ENCODE measurements at places on chromosomes 5 and 9. TPM values are rescaled to one million over a fixed set of nuclear protein-coding genes. Genes with fewer than 3 reads are reported as not detected.

DNA sequence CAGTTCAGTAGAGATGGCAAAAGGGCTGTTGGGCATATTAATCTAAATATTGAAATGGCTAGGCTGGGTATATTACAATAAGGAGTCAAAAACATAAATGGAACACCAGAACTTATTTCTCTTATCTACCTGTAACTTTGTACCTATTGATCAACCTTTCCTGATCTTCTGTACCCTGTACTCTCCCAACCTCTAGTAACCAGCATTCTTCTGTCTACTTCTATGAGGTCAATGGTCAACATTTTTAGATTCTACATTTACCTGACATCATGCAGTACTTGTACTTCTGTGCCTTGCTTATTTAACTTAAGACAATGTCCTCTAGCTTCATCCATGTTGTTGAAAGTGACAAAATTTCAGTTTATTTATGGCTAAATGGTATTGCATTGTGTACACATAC lies 467.3 kb downstream of the TAF11L14 start:
- no peaks in the 10 kb centered on the region for H3K36me3 ChIP-seq
- no peak overlapping the region for H3K27ac ChIP-seq
- DNase-seq, result no peak
- no peaks in the 10 kb centered on the region for H3K4me1 ChIP-seq
- no peaks in the 10 kb centered on the region for H3K27me3 ChIP-seq

GRCh38 chr9:68437785-68438184 lies 81.4 kb downstream of the PGM5 start:
- no peak overlapping the region for H3K27ac ChIP-seq
- no peaks in the 10 kb centered on the region for H3K36me3 ChIP-seq
- H3K27me3 ChIP-seq, result no peaks in the 10 kb centered on the region
- H3K4me1 ChIP-seq, result no peaks in the 10 kb centered on the region
- no peak overlapping the region for H3K4me3 ChIP-seq

DNA sequence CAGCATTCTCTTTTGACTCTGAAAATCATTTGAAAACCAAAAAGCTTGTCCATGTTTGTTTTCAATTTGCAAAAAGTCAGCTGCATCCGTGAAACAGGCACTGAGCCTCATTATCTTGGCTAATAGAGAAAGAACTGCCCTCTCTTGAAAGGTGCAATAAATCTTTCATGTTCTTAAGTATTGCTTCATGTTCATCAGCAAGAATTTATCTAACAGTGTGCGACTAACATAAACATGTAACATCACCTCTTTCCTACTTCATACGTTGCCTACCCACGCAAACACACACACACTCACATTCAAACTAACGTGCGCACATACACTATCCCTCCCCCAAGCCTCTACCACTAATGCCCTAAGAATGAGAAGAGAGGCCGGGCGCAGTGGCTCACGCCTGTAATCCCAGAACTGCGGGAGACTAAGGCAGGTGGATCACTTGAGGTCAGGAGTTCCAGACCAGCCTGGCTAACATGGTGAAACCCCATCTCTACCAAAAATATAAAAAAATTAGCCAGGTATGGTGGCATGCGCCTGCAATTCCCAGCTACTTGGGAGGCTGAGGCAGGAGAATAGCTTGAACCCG lies 629.7 kb upstream of the ZNF608 start:
- peaks cover 3% of the 10 kb centered on the region for H3K4me1 ChIP-seq
- H3K27ac ChIP-seq, result no peak overlapping the region
- DNase-seq, result no peak

GRCh38 chr9:134738869-134739659 lies 97.5 kb downstream of the COL5A1 start:
- DNase-seq, result peak; percentile 96
- peaks cover 83% of the 10 kb centered on the region for H3K36me3 ChIP-seq
- H3K4me1 ChIP-seq, result no peaks in the 10 kb centered on the region
- H3K27ac ChIP-seq, result no peak overlapping the region

- DNase-seq, result peak; percentile 93
- H3K36me3 ChIP-seq, result no peaks in the 10 kb centered on the region
- no peaks in the 10 kb centered on the region for H3K27me3 ChIP-seq
- no peaks in the 10 kb centered on the region for H3K4me1 ChIP-seq
Observed at GRCh38 chr9:137311171-137311985, 9.3 kb upstream of the NRARP start.

GRCh38 chr5:35810601-35811000 lies 46.1 kb upstream of the IL7R start:
- H3K36me3 ChIP-seq, result no peaks in the 10 kb centered on the region
- no peak overlapping the region for H3K4me3 ChIP-seq

- H3K4me3 ChIP-seq, result no peak overlapping the region
- no peak overlapping the region for H3K27ac ChIP-seq
- DNase-seq, result peak; percentile 6
- no peaks in the 10 kb centered on the region for H3K4me1 ChIP-seq
Observed at GRCh38 chr9:3478549-3478953, 47.2 kb downstream of the RFX3 start.

- no peaks in the 10 kb centered on the region for H3K27me3 ChIP-seq
- no peak for DNase-seq
- no peak overlapping the region for H3K27ac ChIP-seq
- no peak overlapping the region for H3K4me3 ChIP-seq
- peaks cover 18% of the 10 kb centered on the region for H3K4me1 ChIP-seq
- no peaks in the 10 kb centered on the region for H3K36me3 ChIP-seq
Observed at GRCh38 chr9:16348531-16348930, 521.9 kb downstream of the BNC2 start.

- no peak overlapping the region for H3K4me3 ChIP-seq
- DNase-seq, result no peak
- no peaks in the 10 kb centered on the region for H3K27me3 ChIP-seq
- H3K36me3 ChIP-seq, result no peaks in the 10 kb centered on the region
Observed at GRCh38 chr5:45038366-45038987, 229.7 kb downstream of the MRPS30 start.

DNA sequence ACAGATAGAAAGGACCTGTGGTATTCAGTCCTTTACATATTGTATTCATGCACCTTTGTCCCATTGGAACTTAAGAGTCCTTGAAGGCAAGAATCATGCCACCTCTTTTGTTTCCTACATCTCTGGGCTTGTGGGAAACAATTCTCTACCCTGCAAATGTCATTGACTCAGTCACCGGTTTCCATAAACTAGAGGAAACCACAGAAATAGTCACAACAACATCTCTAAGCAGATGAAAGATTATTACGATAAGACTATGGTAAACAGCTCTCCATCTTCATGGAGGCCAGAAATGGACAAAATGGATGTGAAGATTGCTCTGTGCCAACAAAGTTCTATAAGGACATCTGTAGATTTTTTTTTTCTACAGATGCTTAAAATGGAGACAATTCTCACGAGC lies 165.5 kb downstream of the PIK3R1 start:
- no peak overlapping the region for H3K27ac ChIP-seq
- H3K4me3 ChIP-seq, result no peak overlapping the region
- no peaks in the 10 kb centered on the region for H3K27me3 ChIP-seq
- no peak for DNase-seq
- peaks cover 4% of the 10 kb centered on the region for H3K4me1 ChIP-seq

DNA sequence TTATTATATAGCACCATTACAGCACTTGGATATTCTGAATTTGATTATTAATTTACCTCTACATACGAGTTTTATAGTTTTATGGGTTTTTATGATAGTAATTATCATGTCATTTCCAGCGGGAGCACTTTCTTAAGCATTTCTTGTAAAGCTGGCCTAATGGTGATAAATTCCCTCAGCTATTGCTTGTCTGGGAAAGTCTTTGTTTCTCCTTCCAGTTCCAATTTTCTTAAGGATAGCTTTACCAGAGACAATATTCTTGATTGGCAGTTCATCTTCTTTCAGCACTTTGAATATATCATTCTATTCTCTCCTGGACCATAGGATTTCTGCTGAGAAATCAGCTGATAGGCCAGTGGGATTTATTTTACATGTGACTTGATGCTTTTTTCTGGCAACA lies 505.4 kb downstream of the TMEM232 start:
- H3K27ac ChIP-seq, result no peak overlapping the region
- H3K4me1 ChIP-seq, result no peaks in the 10 kb centered on the region
- H3K36me3 ChIP-seq, result no peaks in the 10 kb centered on the region
- H3K27me3 ChIP-seq, result no peaks in the 10 kb centered on the region

- no peak overlapping the region for H3K27ac ChIP-seq
- H3K27me3 ChIP-seq, result peaks cover 12% of the 10 kb centered on the region
- H3K4me1 ChIP-seq, result peaks cover 15% of the 10 kb centered on the region
- no peak for DNase-seq
Observed at GRCh38 chr9:89183146-89183545, 4.5 kb upstream of the SHC3 start.

DNA sequence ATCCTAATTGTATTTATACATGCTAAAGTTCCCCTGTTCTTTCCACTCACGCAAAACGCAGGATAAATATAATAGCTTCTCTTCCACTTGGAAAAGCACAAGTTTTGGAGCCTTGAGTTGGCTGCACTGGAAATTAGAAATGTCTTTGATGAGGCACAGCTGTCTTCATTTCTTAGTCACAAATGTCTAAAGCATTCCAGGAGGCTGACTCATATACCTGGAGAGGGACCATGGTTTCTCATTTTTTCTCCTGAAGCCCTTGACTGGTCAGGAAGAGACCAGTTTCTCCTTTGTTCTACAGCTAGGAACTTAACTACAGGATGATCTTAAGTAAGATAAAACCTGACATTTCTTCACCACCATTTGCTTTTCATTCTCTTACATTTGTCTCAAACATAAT lies 16.2 kb downstream of the MTX3 start:
- H3K27me3 ChIP-seq, result no peaks in the 10 kb centered on the region
- no peak for DNase-seq
- H3K36me3 ChIP-seq, result peaks cover 18% of the 10 kb centered on the region
- peaks cover 12% of the 10 kb centered on the region for H3K4me1 ChIP-seq

DNA sequence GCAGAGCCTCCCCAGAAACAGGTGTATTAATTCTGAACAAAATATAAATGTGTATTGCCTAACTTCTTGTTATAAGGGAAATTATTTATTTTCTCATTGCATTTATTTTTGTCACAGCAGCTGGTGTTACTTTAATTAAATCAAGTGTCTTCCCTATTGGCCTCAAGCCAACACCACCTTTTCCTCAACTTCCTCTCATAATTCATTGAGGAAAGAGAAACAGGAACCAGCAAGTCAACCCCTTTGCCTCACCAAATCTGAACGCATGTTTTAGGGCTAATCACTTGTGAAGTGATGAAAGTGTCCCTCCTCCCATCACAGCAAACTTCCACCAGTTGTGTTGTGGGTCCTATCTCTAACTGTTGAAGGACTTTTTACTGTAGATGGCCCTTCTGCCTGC lies 73.1 kb downstream of the DIRAS2 start:
- no peaks in the 10 kb centered on the region for H3K4me1 ChIP-seq
- no peaks in the 10 kb centered on the region for H3K27me3 ChIP-seq
- no peak for DNase-seq
- H3K4me3 ChIP-seq, result no peak overlapping the region

DNA sequence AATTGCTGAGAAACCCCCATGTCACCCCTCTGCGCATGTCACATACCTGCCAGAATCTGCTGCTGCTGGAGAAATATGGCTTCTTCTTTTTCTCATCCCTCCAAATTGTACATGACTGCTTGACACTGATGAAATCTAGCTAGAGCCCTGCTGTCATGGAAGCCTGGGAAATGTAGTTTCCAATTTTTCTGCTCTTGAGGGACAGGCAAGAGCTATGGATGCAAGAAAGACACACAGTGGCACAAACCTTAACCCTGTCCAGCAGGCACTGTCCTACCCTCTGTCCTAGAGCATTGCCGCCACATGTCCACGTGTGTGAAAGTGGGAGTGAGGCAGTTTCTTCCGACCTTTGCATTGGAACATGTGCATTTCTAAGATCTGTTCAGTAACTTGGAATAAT lies 255.5 kb upstream of the SEMA6A start:
- DNase-seq, result no peak
- no peaks in the 10 kb centered on the region for H3K36me3 ChIP-seq
- H3K4me1 ChIP-seq, result no peaks in the 10 kb centered on the region
- H3K27ac ChIP-seq, result no peak overlapping the region
- no peak overlapping the region for H3K4me3 ChIP-seq
- H3K27me3 ChIP-seq, result no peaks in the 10 kb centered on the region

- no peak overlapping the region for H3K27ac ChIP-seq
- peaks cover 42% of the 10 kb centered on the region for H3K36me3 ChIP-seq
- H3K4me1 ChIP-seq, result no peaks in the 10 kb centered on the region
Observed at GRCh38 chr9:69237702-69238295, 63.7 kb downstream of the TJP2 start.

DNA sequence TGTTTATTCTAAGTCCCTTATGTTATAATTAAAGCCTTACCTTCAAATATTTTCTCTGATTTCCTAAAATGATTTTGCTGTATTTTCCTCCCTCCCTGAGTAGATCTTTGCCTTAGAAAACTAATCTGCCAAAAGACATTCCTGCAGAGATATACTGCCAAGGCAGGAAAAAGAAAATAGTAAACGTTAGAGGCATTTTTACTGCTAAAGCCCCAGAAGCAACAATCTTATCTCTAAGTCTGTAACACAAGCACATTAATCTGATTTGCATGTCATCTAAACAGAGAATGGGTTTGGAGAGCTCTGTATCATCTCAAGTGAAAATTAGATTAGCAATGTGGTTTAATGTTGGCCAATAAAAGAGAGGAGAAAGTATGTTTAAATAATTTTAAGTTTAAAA lies 847.7 kb downstream of the MAT2B start:
- H3K36me3 ChIP-seq, result no peaks in the 10 kb centered on the region
- DNase-seq, result no peak
- H3K27me3 ChIP-seq, result no peaks in the 10 kb centered on the region
- H3K4me3 ChIP-seq, result no peak overlapping the region

- no peak overlapping the region for H3K27ac ChIP-seq
- no peaks in the 10 kb centered on the region for H3K36me3 ChIP-seq
- H3K27me3 ChIP-seq, result peaks cover 8% of the 10 kb centered on the region
- DNase-seq, result peak; percentile 14
- H3K4me1 ChIP-seq, result peaks cover 3% of the 10 kb centered on the region
Observed at GRCh38 chr5:10836986-10837385, 76.0 kb upstream of the DAP start.

DNA sequence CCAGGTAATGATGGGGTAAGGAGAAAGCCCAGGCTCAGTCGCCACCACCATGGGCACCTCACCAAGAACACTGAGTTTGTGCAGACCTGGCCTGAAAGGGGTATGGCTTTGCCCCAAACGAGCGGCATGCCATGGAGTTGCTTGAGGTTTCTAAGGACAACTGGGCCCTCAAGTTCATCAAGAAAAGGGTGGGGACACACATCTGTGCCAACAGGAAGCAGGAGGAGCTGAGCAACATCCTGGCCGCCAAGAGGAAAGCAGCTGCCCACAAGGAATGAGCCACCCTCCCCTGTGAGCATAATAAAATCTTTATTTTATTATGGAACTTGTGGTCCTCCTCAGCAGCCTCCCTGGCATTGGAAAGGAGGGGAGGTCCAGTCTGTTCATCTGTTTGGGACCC lies 23.8 kb downstream of the CD14 start:
- DNase-seq, result peak; percentile 50
- no peaks in the 10 kb centered on the region for H3K27me3 ChIP-seq
- H3K27ac ChIP-seq, result no peak overlapping the region
- H3K4me3 ChIP-seq, result no peak overlapping the region
- H3K4me1 ChIP-seq, result peaks cover 18% of the 10 kb centered on the region
- H3K36me3 ChIP-seq, result no peaks in the 10 kb centered on the region

PCDHA5 gene
- under 0.01 TPM for total RNA-seq

ZNF483 gene
- total RNA-seq, result 5.9 TPM

TMED7 gene
- 151 TPM for total RNA-seq

POU5F2 gene
- total RNA-seq, result 1.8 TPM

FGD3 gene
- not detected for total RNA-seq

MPDZ gene
- 58.3 TPM for total RNA-seq

FAT2 gene
- total RNA-seq, result 0.59 TPM

GFPT2 gene
- total RNA-seq, result 30.4 TPM

GARIN3 gene
- total RNA-seq, result not detected

PTRH1 gene
- total RNA-seq, result 16.3 TPM

PFN3 gene
- not detected for total RNA-seq

C9orf153 gene
- total RNA-seq, result under 0.01 TPM

TMEM252 gene
- not detected for total RNA-seq
